ENCODE measurements at places on chromosomes 4 and X. TPM values are rescaled to one million over a fixed set of nuclear protein-coding genes. Genes with fewer than 3 reads are reported as not detected.

FAM149A gene
- total RNA-seq, result 1.2 TPM

MAGEA9B gene
- total RNA-seq, result not detected

SLC26A1 gene
- total RNA-seq, result 0.41 TPM

HPGD gene
- not detected for total RNA-seq

CLDN22 gene
- not detected for total RNA-seq

- DNase-seq, result no peak
Observed at GRCh38 chr4:151895671-151896070, 134.9 kb upstream of the GATB start.

DNA sequence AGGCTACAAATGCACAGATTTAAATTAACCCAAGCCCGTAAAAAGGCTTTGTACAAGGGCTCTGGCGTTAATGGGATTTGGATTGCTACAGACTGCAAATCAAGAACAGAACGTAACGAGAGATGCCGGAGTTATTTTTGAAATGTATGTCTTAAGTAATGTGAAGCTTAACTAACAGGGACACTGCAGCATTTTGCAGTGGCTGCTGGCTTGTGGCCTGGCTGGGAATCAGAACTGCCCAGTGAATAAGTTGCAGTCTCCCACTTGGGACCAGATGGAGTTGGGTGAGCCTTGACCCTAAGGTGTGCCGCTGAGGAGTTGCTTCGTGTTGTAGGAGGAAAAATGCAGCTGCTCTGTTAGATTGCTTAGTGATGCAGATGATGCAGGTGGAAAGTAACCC, 318.4 kb downstream of the DHX15 start:
- DNase-seq, result no peak

DNA sequence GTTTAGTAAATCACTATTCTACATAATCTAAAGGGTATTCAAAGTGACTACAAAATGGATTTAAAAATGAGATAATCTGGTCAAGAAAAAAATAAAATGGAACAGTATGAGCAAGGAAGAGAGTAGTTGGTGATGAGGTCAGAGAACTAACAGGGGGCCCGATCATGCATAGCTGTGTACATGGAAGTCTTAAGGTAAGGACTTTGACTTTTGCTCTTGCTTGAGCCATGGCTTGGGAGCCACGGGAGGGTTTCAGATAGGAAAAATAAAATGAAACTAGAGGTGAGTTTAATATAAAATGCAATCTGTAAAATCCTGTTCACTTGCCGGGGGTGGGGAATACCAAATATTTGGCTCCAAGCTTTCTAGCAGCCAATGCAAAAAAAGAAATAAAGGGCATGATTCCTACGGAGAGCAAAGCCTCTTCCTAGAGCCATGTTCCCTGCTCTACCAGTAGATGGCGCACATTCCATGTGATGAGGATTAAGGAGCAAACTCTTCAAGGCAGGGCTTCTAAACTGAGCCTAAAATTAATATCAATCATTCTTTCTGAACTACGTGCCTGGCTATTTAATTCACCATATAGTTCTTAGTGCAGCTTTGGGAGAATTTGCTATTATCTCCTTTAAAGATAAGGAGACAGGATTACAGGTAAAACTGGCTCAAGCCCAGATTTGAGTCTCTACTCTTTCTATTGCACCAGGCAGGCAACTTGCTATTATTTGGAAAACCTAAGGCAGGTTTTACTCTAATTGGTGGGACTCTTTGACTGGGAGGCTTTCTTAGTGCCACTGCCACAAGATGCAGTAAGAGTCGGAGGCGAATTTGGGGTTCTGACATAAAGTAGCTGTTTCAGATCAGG, 6.8 kb upstream of the CLCN5 start:
- DNase-seq, result no peak

DNA sequence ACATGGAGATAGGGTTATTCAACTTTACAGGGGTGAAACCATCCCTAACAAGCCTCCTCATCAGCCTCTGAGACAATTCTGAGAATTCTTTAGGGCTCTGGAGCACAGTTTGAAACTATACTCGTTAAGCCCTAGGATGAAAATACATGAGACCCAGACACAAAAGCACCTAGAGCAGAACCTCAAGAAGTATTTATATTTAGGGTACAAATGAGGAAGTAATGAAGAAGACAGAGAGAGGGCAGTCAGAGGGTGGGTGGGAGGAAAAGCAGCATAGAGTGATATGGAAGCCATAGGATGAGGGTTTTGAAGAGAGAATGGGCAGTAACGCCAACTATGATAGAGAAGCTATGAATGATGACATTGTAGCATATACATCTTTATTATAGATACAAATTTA, 250.3 kb downstream of the DCLK2 start:
- no peak for DNase-seq

DNA sequence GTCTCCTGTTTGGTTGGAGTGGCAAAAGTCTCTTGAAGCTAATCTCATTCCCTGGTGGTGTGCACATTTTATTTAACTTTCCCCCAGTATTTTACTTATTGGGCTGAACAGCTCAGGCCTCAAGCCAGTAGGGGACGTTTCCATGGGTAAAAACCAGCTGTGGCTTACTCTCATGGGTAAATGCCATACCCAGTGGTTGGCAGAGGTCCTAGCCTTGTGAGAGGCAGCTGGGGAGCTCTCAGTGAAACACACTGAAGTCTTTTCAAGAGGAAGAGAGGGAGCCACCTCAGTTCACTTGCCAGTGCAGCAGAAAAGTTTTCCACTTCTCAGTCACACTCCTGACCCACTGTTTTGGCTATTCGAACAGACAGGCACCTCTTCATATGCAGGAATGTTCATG, 1964.2 kb downstream of the ARAP2 start:
- no peak for DNase-seq

- DNase-seq, result no peak
Observed at GRCh38 chrX:153830640-153831428, 490 bp upstream of the PDZD4 start.

- no peak for DNase-seq
Observed at GRCh38 chr4:165994701-165995100, 121.7 kb downstream of the TLL1 start.

- no peak for DNase-seq
Observed at GRCh38 chr4:102500352-102500695, 835 bp upstream of the NFKB1 start.

- DNase-seq, result no peak
Observed at GRCh38 chr4:83536362-83537272, 709 bp downstream of the GPAT3 start.

- no peak for DNase-seq
Observed at GRCh38 chr4:98290511-98290910, 29.3 kb downstream of the RAP1GDS1 start.

- no peak for DNase-seq
Observed at GRCh38 chrX:41334363-41335197, 618 bp downstream of the DDX3X start.

All from glomerular endothelial cell (primary cell).